ENCODE measurements at places on chromosomes 1 and 21.

DNA sequence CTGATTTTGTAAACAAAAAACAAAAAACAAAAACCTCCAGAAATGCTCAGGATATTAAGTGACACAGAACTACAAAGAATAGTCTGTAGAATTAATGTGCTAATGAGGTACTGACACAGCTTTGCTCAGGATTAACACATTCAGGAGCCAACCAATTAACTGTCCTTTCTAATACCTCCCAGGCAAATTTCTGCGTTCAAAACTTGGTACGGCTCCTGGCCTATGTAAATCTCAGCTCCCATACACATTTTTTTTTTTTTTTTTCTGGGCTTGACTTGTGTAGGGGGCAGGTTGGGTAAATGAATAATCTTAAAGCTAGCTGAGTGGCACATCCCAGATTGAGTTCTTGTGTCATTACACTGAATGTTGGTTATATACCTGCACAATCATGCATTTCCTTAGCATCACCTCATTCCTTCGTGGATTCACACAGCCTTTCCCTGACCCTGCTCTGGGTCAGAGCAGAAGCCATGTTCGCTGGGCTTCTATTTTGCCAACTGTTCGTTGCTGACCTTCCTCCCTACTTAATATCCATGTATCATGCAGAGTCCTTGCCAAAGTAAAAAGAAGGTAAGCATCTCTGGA is 12.6 kb upstream of the IER5 start:
- no peak for DNase-seq

DNA sequence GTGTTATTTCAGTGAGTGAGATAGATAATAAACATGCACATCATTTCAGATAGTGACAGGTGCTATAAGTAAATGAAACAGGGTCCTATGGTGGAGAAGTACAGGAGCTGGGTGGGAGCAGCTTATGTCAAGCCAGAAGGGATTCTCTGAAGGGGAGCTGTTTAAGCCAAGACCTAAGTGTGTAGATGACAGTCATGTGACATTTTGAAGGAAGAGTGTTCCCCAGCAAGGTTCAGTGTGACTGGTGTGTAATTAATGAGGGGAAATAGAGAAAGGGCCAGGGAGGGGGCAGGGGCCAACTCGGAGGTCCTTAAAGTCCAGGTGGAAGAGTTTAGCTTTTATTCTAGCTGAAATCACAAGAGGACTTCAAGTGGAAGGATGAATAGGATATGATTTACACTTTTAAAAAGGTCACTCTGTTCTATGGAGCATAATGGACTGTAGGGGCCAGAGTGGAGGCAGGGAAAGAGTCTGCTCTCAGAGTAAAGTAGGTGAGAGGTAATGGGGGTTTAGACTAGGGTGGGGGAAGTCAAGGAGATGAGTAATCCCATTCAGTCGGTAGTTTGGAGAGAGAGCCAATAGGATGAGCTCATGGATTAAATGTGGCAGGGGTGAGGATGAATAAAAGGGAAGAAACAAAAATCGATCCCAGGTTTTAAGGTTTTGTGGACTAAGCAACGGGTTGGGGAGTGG is 243.1 kb downstream of the CACNA1E start:
- DNase-seq = no peak

DNA sequence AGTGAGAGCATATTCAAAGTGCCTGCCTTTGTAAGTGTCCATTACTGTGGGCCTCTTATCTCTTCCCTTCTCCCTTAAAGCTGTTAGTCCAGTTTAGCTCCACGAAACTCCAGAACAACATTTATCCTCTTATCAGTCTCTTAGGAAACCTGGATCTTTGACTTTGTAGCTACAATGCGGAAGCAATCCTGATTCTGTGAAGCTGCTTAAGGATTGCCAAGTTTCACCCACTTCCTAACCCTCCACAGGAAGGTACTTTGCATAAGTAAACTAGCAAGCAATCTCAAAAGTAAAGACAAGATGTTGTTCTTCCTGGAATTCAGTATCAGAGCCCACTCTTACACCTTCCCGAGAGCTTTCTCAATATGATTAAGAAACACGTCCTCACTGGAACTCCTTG is 164.9 kb upstream of the USP25 start:
- no peak for DNase-seq

- DNase-seq = no peak
These were observed 7.2 kb upstream of the RNU1-1 start for GRCh38 chr1:16521288-16521583.

DNA sequence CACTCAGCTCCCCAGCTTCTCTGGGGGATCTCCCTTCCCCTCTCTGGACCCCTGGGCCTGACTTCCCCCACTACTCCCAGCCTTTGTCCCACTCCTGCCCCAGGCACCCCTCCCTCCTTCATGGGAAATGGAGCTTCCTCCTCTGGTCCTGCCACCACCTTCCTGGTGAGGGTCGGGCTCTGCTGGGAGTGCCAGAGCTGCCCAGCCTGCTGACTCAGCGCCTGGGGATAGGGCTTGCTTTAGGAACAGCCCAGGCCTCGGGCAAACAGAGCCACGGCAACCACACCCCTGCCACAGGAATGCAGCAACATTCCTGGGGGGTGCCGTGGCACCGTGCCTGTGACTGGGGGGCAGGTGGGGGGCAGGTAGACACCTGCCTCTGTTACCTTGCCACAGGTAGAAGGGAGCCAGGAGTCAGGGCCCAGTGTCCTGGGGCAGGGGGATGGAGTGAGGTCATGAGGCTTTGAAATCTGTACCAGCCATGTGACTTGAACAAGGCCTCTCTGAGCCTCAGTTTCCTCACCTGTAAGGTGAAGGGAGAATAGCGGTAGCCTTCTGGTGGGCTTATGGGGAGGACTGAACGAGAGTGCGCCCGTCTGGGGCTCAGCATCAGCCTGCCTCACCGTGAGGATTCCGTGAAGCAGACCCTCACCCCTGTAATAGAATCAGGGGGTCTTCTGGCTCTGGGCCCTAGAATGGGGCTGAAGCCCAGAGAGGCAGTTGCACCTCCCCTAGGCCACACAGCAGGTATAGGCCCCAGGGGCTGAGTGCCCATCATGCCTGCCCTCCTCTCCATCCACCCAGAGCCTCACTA is 17.8 kb upstream of the EPHA2 start:
- no peak for DNase-seq

DNA sequence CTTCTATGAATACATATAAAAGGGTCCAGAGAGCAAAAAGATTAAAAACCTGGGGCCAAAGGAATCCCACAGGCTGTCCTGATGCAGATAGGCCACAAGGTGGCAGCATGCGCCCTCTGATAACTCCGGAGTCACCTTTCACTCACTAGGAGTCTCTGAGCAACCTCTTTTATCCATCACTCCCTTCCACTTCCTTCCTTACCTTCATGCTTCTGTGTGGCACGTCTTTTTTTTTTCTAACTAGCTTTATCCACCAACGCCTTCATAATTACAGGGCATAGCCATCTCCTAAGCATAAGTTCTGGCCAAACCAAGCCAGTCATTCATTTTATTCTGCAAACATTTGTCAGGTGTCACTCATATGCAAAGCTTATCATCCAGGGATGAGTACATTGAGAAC is 3.9 kb upstream of the PGLYRP4 start:
- DNase-seq = peak; percentile 46

- peak; percentile 8 for DNase-seq
These were observed 59.8 kb upstream of the MORC3 start for GRCh38 chr21:36260030-36260787.

DNA sequence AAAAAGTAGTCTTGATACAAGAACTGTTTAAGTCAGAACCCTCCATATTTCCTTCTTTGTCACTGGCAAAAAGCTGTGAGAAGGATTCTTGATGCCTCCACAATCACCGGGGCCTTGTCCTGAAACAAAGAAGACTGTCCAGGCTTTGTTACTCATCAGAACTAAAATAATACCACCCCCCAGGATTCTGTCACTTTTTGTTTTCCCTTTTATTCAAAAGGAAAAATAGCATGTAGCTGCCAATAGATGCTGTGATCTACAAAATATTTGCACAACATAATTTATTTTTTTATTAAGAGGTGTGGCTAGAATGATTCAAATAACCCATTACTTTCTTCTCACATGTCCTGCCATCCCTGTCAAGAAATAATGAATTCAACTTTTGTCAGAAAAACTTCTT is 173.7 kb downstream of the LYPLAL1 start:
- no peak for DNase-seq

DNA sequence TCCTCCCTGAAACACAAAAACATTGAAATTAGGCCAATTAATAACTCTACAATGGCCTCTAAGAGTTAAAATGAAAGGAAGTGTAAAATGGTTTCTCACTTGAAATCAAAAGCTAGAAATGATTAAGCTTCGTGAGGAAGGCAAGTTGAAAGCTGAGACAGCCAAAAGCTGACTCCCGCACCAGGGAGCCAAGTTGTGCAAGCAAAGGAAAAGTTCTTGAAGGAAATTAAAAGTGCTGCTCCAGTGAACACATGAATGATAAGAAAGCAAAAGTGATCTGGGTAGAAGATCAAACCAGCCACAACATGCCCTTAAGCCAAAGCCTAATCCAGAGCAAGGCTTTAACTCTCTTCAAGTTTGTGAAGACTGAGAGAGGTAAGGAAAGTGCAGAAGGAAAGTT is 22.8 kb downstream of the CYYR1 start:
- DNase-seq = no peak

- no peak for DNase-seq
These were observed 109.2 kb downstream of the DHRS3 start for GRCh38 chr1:12508849-12509248.
